ENCODE measurements at places on chromosomes 3 and 15.
A peak's percentile ranks its signal among the peaks of the same experiment; 100 is the strongest.

DNA sequence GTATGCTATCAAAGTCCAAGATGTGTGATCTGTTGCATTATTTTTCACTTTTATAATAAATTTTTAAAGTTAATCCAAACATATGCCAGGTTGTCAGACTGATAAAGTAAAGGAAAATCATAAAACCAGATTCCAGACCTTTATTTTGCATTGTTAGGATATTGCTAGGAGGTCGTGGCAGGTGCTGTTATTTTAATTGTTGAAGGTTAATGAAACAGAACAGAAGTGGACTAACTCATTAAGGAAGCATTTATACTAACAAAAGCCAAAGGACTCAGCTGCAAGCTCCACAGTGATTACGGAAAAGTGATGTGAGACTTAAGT, 63.1 kb downstream of the DCLK3 start:
- DNase-seq = no peak

- no peak for DNase-seq
Measured at GRCh38 chr15:78630886-78631633, 9.9 kb downstream of the CHRNB4 start.

DNA sequence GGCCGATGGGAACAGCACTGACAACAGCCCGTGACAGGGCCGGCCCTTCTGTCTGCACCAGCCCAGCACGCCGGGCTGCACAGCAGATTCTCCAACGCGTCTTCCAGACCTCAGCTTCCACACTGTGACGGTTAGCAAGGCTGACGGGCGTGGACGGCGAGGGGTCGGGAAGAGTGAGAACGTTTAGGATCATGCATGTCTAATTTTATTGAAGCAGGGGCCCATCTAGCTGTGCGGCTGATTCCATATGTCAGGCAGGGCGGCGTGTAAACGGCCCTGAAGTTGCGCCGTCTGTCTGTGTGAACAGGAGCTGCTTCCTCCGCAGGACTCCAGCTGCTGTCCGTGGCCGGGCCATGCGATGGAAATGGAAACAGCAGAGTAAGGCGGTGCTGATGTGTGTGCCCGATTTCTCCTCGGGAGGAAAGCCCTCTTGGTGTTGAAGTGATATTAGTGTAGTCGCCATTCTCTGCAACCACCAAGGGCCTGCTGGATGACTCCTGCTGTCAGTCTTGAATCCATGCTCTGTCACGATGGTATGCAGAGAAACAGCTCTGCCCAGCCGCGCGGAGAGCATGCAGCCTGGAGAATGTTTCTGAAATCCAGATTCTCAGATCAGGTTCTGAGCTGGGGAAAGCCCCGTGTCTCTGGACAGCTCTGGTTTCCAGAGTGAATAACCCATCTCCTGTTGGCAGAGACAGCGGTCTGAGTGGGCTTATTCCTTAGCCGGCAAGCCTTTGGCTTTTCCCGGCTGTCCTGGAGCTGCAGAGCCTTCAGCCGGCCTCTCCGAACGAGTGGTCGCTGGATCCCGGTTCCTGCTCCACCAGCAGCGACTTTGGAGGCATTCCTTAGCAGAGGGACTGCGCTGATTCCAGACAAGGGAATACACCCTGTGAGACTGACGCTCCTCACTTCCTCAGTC, 158.1 kb upstream of the UBE3A start:
- peak; percentile 8 for DNase-seq

- no peak for DNase-seq
Measured at GRCh38 chr3:178706411-178706810, 170.2 kb downstream of the KCNMB2 start.

- DNase-seq = no peak
Measured at GRCh38 chr15:73923488-73924164, 2.6 kb upstream of the LOXL1 start.

DNA sequence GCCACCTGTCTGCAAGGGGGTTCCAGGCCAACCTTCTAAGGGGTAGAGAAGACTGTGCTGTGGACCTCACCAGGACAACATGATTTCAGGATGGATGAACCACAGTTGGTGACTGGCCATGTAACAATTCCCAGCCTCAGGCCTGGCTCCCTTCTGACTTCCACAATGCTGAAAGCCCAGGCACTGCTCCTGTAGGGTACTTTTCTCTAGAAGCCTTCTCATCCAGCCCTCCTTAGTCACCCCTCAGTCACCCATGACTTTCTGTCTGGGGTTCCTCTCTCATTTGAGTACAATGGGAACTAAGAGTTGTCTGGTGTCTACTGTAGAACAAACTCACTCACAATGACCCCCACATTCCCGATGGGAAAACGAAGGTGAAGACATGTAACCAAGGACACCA, 8.6 kb downstream of the ALS2CL start:
- DNase-seq = no peak

GRCh38 chr15:35104526-35105147, 19.5 kb upstream of the NANOGP8 start:
- no peak for DNase-seq

DNA sequence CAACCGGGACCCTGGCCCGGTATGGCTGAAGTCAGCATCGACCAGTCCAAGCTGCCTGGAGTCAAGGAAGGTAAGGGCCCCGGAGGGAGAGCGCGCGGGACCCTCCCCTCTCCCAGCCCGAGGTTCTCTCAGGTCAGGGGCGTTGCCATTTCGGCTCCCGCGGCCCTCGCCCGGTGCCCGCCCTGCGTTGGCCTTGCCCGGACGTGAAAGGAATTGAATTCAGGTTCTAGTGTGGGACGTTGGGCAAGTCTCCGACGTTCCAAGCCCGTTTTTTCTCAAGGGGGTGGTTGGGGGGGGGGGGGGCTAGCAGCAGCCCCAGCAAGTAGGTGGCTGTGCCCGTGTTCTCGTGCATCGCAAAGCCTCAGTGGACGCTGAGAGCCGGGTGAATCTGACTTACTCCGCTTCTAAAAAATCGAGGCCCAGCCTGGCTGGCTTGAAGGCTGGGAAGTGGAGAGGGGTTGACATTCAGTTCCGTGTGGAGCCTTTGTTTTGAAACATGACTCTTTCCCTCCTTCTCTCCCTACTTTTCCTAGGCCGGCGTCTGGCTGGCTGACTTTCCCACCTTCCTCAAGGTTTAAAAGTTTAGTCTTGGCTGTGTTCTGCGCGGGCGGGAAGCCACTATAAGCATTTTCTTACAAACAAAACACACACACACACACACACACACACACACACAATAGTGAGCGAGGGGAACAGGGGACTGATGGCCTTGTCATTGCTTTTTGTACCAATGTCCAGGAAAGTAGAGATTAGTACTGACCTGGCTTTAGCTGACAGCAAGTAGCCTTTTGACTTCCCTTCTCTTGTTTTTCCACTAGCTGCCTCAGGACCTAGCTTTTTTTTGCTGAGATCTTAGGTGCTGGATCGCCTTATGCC, at the start of gene UTS2B:
UTS2B (minus strand) TSS at position 873 of the 876 bp plus-strand sequence. CDS start 48,337 bp downstream, outside the sequence.
- DNase-seq = peak; percentile 57

- peak; percentile 75 for DNase-seq
Measured at GRCh38 chr3:123096731-123097130, 29.9 kb downstream of the PDIA5 start.

- DNase-seq = peak; percentile 15
Measured at GRCh38 chr15:48112242-48112641, 8.5 kb upstream of the SLC24A5 start.

GRCh38 chr3:38318766-38319671, 27.6 kb upstream of the XYLB start:
- DNase-seq = no peak

- no peak for DNase-seq
Measured at GRCh38 chr15:84699538-84700191, 16.3 kb downstream of the SEC11A start.

GRCh38 chr3:187967993-187968392, 186.0 kb upstream of the LPP start:
- DNase-seq = peak; percentile 58

DNA sequence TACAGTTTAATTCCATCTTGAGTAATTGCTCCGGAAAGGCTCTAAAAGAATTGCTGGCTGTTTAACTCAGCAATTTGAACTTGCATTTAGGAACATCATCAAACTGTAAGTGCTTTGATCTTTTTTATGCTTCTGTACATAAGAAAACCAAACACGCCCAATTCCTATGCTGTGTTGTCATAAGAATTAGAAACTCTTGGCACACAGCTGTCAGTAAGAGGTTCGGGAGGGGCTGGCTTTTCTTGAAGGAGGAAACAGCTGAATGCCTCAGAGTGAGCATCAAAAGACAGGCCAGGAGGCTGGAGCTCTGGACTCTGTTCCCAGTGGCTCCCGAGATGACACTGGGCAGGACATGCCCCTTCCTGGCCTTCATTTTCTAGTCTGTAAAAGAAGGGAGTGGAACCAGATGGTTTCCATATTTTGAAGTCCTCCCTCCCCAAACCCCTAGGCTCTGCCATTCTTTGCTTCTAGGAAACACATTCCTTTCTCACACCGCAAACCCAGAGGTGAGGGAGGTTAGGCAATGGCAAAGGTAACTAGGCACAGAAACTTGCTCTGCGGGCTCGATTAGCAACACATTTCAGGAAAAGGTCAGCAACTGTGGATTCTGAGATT, 73.7 kb upstream of the DLG1 start:
- peak; percentile 87 for DNase-seq

DNA sequence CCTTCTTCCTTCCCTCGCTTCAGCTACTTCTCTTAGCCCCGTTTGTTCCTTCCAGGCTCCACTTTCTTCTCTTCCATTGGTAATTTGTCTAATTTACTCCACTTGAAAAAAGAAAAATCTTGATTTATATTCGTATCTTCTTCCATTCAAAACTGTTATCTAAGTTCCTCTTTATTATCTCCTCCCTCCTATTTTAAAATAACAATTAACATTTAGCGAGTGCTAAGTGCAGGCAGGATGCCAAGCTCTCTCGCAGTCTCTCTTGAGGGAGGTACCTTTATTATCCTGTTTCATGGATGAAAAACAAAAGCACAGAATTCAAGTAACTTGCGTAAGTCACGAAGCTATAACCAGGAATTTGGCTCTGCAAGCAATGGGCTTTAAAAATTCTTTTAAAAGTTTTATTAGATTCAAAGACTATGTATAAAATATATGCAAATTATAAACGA, 418.9 kb upstream of the NAALADL2 start:
- peak; percentile 73 for DNase-seq

DNA sequence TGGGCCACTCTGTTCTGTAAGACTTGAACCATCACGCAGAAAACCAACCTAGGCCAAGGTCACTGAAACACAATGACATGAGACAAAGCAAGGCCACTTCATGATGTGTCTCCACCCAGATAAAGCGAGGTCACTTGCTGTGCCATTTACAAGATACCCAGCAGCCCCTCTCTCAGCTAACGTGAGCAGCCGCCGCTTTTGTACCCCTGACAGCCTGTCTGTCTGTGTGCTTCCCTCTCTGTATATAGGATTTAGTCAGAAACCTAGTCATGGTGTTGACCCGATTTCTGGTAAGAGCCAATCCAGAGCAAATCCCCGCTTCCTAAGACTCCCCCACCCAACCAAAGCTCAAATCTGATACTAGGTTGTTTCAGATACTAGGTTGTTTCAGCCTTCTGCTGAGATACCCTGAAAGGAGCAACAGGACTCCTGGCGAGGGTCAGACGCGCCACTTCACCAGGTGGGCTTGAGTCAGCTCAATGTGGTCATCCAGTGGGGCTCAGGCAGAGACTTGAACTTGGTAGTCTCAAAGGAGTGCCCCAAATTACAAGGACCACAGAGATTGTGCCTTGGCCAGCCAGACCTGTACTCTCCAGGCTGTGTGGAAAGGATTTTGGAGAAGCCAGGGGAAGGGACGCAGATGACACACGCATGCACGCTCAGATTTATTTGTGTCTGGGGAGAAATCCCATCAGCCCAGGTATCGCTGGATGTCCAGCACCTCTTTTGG, 3.1 kb upstream of the ZXDC start:
- DNase-seq = no peak

- peak; percentile 3 for DNase-seq
Measured at GRCh38 chr3:82474711-82475110, 713.3 kb upstream of the GBE1 start.

DNA sequence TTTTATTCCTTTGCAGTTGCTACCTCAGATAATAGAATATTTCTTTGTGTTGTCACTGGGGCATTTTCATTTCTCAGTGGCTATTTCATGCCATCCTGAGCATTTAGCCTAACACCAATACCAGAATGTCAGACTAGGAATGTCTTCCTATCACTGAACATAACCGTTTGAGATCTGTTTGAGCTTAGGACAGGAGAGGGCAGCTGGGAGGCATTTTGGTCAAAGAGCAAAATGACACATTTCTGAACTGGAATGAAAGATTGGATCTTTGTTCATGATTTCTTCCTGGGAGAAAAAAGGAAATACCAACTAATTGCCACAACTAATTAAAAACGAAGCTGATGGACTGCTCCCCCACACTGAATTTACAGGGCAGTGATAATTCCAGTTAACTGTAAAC, 921.3 kb upstream of the NR2F2 start:
- DNase-seq = no peak

- DNase-seq = no peak
Measured at GRCh38 chr15:25470230-25470629, 31.4 kb upstream of the UBE3A start.

GRCh38 chr3:112739252-112739965, 98.5 kb upstream of the CCDC80 start:
- DNase-seq = peak; percentile 42

DNA sequence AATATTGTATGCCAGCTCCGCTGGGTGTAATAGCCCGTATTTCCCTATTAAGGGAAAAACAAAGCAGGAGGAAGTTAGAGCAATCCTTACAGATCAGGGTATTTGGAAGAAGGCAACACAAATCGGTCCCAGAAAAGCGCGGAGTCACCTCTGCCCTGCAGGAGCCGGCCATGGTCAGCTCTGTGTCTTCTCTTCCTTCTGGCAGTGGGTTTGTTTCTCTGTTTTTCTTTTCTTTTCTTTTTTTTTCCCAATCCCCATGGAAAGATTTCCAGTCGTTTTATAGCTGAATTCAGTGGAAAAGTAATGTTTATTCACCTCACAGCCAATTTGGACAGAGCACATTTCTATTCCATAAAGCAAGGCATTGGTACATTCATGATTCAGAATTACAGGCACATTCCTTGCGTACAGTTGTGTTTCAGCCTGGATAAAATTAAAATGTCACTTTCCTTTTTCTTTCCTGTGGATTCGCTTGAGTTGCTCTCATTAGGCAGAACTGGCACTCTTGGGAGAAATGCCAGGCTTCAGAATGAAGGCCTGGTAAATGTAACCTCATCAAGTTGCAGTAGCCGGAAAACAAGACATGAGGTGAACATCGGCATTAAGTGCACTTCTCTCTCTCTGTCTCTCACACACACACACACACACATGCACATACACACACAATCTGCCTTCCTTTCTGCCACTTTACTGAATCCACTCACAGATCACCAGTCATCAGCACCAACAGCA, 204.5 kb upstream of the UBE2E1 start:
- DNase-seq = peak; percentile 28

DNA sequence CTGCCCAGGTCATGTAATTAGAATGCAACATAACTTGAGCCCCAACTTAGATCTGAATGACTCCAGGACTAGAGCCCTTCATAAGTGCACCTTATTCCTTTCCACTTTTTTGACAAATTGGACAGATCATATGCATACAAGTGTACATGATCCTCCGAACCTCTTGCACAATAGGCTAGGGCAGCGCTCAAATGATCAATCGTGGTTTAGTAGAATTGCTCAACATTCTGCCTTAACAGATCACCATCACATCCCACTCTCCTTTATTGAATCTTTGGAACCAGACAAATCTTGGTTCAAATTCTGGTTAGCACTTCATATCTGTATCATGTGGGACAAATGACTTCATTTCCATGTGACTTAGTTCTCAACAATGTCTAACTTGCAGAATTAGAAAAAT, 106.8 kb upstream of the CDIN1 start:
- peak; percentile 56 for DNase-seq
